ENCODE measurements at places on chromosomes 12 and 14.

- no peak for DNase-seq
These were observed 20.5 kb downstream of the NPC2 start for GRCh38 chr14:74472601-74473000.

DNA sequence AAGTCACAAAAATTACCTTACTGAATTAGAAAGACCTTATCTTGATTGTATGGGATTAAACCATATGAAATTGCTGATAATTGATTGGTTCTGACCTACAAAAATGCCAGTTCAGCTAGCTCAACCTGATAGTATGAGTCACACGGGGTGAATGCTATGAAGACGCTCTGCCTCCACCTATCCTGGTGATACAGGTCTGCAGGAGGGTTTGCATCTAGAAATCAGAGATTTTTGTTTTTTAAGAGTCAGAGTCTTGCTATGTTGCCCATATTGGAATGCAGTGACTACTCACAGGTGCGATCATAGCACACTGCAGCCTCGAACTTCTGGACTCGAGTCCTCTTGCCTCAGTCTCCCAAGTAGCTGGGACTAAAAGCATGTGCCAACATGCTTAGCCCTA lies 120.4 kb downstream of the HMGA2 start:
- DNase-seq = no peak

GRCh38 chr12:89343127-89343526 lies 9.2 kb downstream of the DUSP6 start:
- no peak for DNase-seq

DNA sequence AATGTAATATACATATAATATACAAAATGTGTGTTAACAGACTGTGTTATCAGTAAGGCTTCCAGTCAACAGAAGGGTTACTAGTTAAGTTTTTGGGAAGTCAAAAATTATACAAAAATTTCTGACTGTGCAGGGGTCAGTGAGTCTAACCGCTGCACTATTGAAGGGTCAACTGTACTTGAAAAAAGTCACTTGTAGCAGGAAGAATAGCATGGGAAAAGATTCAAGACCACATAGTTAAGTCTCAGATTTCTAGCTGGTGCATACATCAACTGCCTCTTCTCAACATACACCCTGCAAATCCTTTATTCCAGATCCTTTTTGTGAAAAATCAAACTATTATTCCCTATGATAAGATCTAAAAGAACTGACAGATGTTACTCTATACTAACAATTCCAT lies 5.9 kb downstream of the EPS8 start:
- no peak for DNase-seq

DNA sequence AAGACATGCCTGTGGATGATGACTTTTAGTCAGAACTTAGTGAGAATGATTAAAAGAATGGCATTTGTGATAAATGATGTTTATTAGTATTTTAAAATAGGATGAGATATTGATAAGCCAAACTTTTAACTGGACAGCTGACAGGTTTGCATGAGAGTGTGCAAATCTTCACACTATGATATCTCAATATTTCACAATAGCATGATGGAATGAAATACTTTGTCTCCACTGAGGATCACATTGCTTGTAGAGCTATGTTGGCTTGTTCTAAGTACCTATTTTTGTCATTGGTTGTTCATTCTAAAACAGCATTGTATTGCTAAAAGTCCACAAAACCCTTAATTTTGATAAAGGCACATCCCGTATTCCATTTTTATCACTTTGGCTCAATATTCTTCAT lies 322.1 kb downstream of the ACSS3 start:
- no peak for DNase-seq

GRCh38 chr12:72081777-72082176 lies 143.1 kb downstream of the TPH2 start:
- no peak for DNase-seq

GRCh38 chr14:36647824-36648753 lies 13.6 kb upstream of the PAX9 start:
- DNase-seq = no peak

DNA sequence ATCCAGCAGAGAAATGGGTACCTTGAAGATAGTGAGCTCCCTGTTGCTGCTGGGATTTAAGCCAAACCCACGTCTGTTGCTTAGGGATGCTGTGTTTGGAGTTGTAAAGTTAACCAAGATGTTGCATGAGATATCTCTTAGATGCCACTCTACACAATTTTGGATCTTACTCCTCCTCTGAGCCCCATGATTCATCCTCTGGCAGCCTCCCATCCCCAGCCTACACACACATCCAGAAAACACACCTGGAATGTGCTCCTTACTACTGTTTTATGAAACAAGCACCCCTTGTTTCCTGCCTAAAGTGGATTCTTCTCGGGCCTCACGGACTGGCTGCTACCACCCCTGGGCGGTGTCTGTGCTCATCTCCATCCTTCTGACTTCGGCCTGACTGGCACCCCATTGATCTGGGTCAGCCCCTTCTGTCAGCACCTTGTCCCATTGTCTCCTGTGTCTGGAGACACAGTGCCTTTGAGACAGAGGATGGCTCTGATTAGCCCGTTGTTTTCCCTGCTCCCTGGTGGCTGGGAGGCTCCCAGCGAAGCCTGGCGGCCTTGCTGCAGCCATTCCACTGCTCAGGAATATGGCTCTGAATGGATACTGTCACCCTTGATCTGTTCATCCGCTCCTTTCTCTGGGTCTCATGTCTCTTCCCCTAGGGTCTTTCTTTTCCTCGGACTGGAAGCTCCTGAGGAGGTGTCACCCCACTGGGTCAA lies 24.3 kb downstream of the TSPAN9 start:
- no peak for DNase-seq

DNA sequence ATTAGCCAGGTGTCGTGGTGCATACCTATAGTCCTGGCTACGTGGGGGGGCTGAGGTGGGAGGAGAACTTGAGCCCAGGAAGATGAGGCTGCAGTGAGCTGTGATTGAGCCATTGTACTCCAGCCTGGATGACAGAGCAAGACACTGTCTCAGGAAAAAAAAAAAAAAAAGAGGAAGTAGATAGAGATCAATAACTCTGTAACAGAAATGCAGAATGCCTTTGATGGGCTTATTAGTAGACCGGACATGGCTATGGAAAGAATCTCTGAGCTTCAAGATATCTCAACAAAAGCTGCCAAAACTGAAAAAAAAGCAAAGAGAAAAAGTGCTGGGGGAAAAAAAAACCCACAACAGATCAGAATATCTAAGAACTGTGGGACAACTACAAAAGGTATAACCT lies 37.5 kb downstream of the GPR68 start:
- no peak for DNase-seq

- no peak for DNase-seq
These were observed 179.7 kb upstream of the VASH1 start for GRCh38 chr14:76581592-76581991.

Data from sigmoid colon (tissue), 7 donors.